ENCODE measurements at places on chromosomes 1 and 21. TPM values are rescaled to one million over a fixed set of nuclear protein-coding genes. Genes with fewer than 3 reads are reported as not detected.

- DNase-seq: no peak
Measured at GRCh38 chr21:40947713-40948112, 100.8 kb upstream of the DSCAM start.

GRCh38 chr1:114428083-114428754 lies 82.8 kb downstream of the TRIM33 start:
- no peak for DNase-seq

DNA sequence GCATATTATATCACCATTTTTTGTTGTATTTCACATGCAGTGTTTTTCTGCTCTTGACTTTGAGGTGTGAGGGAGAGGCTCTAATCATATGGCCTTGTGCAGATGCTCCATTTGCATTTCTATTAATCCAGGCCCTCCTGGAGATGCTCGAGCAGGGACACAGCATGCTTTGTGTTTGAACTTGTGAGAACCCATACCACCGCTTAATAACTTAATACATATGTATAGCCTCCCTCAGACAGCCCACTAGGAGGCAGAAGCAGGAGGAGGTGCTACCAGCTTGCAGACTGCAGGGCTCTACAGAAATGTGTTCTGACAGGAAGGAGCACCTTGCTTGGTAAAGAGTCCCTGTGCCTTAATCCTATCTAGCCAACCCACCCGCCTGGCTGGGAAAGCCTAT lies 155.2 kb downstream of the BARHL2 start:
- DNase-seq: no peak

DNA sequence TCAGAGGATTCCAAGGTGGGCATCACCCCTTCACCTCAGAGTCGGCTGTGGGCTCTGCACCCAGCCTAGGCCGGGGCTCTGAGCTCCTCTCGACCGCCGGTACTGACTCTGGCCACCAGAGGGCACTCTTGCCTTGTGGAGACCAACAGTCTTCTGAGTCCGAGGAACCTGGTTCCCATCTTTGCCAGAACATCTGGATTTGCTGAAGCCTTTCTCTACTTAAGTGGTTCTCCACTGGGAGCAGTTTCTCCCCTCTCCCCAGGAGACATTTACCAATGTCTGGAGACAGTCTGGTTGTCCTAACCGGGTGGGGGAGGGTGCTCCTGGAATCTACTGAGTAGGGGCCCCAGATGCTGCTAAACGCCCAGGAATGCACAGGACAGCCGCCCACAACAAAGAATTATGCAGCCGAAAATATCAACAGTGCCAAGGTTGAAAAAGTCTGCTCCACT lies 9.4 kb downstream of the ETV3L start:
- DNase-seq: peak; percentile 73

DNA sequence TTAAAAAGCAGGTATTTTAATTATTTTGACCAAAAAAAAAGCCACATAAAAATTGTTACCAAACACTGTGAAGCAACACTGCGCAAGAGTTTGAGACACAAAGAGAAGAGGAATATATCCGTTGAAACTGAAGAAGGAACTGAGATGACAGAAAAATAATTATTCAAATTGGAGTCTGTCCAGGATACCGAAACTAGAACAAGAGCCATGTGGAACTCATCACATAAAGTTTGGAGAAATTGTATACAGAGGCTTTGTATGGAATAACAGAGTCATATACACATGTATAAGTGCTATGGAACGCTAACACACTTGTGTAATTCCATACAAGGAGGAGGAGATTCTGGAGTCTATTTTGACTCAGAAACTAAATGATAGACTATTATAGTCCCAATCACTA lies 675.1 kb upstream of the ADGRL2 start:
- DNase-seq: no peak

GRCh38 chr1:201122321-201122957 lies 4.5 kb downstream of the ASCL5 start:
- DNase-seq: no peak

DNA sequence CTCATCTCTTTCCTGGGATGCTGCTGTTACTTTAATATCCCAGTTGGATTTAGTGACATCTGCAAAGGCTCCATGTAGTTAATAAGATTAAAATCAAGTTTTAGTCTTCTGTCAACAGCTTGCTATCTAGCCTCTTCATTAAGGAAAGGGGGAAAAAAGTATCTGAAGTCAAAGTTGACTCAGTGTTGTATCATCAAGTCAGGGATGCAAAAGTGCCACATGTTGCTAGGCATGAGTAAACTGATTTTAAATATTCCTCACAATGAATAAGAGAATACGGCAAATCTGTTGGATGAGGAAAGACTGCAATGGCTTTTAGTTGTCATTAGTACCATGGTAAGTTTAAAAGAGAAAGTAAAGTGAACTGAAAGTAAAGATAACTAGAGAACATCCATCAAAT lies 383.2 kb upstream of the ZRANB2 start:
- no peak for DNase-seq

GRCh38 chr1:92851729-92852128 lies 19.9 kb downstream of the RPL5 start:
- DNase-seq: no peak

DNA sequence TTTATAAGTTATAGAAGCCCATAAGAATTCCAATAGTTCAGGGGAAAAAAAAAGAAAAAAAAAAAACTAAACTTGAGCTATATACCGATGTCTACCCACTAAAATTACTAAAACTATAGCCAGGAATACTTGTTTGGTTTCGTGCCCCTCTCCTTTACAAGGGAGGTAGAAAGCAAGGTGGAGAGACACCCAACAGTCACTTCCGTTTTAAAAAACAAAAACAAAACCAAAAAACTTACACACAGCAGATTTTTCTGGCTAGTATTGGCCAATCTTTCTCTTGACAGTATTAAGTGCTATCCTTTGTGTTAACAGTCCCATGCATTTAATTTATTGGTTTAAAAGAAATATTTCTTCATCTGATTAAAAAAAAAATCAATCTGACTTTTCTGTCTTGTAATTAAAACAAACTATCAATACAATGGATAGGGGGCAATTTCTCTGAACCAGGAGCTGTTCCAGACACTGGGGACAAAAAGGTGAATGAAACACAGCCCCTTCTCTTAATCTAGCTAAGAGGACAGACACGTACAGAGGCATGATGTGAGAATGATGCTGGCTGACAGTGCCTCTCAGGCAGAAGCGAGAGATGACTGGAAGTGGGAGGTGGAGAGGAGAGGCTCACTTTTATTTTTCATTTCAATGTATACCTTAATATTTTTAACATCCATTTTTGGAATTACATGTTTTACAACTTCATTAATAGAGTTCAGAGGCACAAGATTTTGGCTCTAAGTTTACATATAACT lies 214.8 kb downstream of the RERE start:
- peak; percentile 21 for DNase-seq

DNA sequence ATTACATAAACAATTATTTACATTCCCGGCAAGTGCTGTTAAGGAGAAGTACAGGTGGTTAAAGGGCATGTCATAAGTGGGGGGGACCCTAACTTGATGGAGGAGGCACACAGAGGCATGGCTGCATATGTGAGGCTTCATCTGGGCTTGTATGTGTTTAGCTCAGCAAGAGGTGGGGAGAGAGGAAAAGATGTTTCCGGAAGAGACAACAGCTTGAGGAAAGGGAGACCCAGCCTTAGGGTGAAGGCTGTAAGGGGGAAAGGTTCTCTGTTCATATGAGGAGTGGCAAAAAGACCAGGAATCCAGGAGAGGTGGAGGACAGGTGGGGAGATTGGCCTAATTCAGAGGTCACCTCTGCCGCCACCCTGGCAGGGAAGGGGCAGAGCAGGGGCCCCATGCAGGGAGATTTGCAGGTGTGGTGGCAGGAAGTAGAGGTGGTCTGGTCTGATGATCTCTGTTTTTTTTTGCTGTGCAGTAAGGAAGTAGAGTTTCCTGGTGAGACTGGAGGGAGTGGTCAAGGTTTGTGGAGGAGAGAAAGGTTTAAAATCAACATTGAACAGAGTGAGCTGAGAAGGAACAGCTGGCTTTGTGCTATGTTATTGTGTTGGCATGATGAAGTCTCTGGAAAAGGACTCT lies 9.0 kb downstream of the TRAF5 start:
- DNase-seq: no peak

TPTE gene
- total RNA-seq: not detected

PROX1 gene
- total RNA-seq: not detected

LCE1E gene
- not detected for total RNA-seq

All from activated T-helper 2 cell treated with anti-CD3 and anti-CD28 coated beads, Interferon-gamma antibody, Interleukin-2, Interleukin-4, amounts not matched to agents 10 μg/mL and 5 μg/mL and 100 μg/mL, durations not matched to agents 14 hours and 24 hours and 36 hours (primary cell).